ENCODE measurements at places on chromosomes 1 and 21. TPM values are rescaled to one million over a fixed set of nuclear protein-coding genes. Genes with fewer than 3 reads are reported as not detected.

The UMODL1 gene
- total RNA-seq = not detected

The CFAP74 gene
- total RNA-seq = not detected

The DIRAS3 gene
- total RNA-seq = 346 TPM

The OR2T11 gene
- not detected for total RNA-seq

The CTSS gene
- 5.7 TPM for total RNA-seq

The EDARADD gene
- total RNA-seq = not detected

The SNAPIN gene
- total RNA-seq = 158 TPM

Data from A172 (cell line).